ENCODE measurements at places on chromosomes 2 and 18.

DNA sequence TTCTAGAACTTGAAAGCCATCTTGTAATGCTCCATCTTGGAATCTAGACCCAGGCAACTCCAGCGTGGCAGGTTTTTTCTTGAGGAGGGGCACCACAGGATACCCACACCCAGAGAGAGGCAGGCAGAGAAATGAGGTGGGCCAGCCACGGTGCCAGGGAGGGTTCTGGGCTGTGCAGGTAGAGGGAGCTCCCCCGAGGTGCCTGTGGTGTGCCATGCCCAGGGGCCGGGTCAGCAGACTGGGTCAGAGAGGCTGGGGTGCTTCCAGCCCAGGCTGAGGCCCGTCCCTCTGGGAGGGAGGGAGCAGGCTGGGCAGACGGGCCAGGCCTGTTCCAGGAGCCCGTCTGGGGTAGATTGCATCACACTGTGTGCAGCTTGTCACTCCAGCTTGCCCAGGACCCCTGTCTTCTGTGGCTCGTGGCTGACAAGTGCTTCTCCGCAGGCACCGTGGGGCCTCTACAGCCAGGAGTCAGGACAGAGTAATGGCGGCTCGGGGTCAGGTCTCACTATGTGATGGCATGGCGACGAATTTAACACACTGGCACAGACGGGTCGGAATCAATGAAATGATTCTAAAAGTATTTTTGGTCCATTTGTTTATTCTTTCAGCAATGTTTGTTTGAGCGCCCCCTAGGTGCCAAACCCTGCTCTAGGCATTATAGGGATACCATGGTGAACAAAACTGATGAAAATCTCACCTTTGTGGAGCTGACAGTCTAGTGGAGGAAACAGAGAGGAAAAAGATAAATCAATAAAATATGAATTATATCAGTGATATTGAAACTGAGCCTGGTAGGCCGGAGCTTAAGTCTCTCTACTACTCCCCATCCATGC is 144.0 kb downstream of the ACOXL start:
- DNase-seq, result no peak

DNA sequence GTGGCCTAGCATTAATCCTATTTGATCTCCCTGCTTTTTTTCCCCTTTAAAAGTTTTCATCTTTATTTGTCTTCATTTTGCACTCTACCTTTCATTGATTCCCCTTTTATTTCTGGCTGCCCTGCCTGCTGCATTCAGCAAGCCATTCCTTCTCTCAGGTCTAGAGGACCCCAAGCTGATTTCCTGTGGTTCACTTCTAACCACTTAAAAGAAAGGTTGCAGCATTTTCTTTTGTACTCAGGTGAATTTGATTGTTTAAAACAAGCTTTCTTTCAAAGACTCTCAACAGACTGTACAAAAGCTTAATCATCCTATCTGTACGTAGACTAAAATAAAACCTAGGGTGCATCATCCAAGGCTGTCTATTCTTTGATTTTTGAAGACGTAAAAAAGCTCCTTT is 160.3 kb downstream of the CSRNP3 start:
- DNase-seq, result no peak

DNA sequence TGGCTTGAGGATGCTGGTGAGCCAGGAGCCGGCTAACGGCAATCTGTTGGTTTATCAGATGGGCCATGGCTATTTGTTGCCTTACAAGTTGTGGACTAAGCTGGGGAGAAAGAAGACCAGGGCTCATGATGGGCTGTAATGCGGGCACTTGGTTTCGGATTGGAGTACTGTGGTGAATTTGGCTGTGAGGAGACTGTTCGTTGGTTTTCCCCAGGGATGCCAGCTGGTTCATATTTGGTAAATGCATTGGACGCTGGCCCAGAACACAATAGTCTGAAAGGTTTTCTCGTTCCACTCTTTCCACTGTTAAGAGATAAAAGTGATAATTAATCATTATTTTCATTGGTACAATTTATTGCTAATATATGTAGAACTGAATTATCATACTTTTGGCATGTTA is 108.9 kb downstream of the SATB2 start:
- DNase-seq, result no peak

DNA sequence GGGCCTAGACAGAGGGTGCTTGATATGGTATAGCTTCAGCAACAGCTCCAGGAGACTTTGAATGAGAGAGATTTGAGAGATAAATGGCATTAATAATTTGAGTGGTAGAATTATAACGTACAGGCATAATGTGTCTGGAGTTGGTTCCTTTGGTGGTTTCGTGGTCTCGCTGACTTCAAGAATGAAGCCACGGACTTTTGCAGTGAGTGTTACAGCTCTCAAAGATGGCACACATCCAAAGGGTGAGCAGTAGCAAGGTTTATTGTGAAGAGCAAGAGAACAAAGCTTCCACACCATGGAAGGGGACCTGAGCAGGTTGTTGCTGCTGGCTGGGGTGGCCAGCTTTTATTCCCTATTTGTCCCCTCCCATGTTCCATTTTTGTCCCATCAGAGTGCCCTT is 23.1 kb downstream of the PDCD1 start:
- no peak for DNase-seq

GRCh38 chr2:128775914-128776285 is 457.2 kb upstream of the HS6ST1 start:
- DNase-seq, result no peak

DNA sequence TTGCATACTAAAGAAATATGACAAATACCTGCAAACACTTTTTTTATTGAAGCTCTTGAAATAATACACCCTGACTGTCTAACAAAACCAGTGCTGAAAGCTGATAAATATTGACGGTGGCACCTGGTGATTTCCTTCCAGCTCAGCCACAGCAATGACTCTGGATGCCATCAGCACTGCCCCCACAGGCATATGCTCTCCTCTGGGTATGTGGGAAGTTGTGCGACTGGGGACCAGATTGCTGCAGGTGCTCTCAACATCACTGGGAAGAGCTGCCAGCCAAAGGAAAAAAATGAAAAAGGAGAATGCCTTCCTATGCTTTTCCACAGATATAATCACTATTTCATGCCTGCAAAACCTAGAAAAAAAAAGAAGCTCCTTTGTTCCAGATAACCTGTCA is 141.5 kb downstream of the PIGN start:
- DNase-seq, result no peak

DNA sequence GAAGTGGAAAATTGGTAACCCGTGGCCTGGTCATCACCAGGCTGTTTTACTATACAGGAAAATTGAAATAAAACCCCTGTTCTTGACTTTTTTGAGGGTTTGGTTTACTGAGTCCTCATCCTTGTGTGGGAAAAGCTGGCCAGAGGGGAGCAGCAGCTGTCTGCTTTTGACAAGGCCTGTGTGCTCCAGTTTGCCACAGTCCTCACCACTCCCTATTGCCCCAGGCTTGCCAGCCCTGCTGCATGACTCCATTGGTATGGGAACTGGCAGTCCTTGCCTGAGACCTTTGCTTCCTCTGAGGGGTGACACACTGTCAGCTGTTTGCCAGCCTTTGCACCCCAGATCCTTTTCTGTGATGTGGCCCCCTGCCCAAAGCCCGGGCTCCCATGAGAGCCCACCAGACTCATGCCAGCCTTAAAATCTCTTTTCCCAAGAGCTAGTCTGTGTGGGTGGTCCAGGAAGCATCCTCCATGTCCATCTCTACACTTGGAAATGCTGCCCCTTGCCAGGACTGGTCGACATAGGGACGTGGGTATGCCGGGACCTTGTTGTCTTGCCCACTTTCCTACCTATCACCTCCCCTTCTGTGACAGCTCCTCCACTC is 39.0 kb downstream of the GLI2 start:
- DNase-seq, result no peak

DNA sequence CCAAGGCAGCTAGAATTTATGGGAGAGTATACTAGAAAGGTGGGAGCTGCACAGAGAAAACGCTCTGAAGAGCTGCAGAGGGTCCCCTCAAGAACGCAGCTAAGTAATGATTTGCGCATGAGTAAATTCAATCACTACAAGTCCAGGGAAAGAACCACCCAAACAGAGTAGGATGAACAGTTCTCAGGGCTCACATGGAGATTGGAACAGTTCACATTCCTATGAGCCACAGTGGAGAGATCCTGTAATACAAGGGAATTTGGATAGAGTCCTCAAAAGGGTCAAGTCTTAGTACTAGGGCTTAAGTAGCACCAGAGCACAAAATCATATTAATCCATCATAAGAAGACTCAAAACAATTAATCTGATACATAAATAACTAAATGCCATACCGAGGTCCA is 12.7 kb downstream of the OLA1 start:
- no peak for DNase-seq

DNA sequence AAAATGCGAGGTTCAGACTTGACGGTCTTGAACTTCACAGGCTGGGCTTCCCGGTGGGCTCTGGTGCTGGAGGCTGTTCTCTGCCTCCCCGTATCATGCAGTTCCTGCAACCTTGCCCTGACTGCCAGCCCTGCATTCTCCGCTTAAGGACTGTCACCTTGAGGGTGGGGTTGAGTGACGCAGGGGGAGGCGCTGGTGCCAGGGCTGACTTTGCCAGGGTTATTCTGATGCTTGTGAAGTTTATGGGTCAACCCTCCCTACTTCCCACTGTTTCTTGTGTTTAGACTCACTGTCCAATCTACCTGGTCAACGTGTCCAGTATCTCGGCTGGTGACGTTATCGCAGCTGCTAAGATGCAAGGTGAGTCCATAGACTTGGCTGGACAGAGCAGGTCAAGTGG is 37.5 kb upstream of the MAPRE3 start:
- DNase-seq, result no peak

DNA sequence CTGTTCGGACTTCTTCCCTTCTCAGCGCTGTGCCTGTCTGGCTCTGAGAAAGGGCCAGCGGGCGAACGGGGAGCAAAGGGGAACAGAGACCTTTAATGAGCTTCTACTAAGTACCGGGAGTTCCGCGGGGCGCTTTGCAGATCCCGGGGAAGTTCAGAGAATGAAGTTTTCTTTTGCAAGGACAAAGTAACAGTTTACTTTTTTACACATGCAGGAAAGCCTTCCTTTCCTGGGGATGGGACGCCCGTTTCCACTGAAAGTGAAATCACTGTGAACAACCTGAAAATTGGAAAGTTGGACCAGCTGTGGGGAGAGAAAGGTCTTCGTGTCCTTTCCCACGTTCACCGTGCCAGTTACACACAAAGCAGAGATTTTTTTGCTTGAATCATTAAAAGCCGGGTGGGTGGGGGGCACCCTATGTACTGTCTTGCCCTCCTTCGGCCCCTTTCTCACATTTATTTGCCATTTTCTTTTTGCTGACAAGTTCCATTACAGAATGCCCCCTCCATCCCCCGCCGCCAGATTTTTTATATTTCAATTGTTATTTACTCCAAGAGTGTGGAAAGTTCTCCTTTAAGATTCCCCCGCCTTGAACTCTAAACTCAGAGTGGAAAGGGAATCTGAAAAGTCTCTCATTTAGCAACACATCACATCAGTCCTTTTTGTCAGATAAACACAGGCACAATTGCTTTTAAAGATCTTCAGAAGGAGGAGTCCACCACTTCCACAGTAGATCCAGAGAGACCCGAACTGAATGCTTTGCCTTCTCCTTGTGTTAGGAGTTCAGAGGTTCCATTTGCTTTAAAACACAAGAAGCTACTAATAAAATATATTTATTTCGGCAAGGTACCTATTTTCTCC is 1.1 kb upstream of the FN1 start:
- no peak for DNase-seq

DNA sequence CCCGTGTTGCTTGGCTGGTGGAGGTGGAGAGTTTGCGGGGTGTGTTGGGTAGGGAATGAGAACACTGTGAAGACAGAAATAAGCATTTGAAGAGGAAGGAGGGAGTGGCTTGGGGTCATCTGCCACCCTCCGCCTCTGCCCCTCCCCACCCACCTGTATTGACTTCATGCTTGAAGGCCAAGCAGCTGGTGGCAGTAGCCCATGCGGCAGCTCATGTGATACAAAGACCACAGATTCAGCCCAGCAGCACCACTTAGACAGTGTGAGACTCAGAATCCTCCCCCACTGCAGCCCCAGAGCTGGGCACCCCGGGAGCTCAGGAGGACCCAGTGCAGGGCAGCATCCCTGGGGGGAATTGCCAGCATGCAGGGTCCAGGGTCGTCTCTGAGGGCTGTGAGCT is 15.4 kb downstream of the NPPC start:
- DNase-seq, result no peak

DNA sequence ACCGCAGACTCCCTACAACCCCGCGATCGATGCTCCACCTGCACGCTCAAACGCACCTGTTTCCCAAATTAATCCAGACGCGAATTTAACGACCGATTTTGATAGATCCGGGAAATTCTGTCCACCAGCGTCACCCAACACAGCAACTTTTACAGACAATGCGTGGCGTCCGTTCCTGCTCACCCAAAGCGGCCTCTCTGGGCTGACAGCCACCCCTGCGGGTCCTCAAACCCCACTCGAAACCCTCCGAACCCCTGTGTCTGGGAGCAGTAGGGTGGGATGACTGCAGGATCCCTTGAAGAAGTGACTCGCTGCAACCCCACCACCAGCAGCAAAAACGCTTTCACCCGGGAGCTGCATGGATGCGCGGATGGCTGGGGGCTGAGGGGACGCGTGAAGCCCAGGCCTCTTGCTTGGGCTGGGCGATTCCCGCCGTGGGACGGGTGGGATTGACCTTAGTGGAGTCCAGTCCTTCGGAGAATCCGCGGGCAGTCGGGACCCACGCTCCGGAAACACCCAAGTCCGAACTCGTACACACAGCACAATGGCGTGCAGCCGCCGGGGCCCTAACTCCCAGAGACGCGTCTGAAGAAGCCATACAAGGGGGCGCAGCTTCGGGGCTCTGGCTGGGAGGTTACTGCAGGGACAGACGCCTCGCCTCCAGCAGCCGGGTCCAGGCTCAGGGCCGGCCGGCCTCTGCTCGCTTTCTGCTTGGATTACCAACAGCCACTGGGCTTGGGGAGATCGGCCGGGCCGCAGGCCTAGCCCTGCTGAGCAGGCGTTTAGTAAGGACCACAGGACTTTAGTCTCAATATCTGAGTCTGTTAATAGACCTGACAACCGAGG is 31.1 kb upstream of the ATP6V1B1 start:
- no peak for DNase-seq

DNA sequence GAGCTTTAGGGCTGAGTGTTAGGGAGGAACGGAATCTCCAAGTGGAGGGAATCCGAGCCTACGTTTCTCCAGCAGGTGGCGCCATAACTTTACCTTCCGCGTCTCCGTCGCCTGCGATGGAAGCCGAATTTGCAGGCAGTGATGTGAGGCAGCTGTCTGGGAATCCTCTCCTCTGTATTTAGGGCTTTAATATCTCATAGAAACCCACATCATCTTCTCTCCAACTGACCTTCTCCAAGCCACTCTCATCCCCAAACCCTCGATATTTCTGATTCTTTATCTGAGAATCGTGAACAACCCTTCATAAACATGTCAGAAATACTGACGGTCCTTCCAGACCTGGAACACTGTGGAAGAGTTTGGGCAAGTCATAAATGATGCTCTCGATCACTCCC is 27.5 kb downstream of the SIX2 start:
- DNase-seq, result peak; percentile 54

- no peak for DNase-seq
Observed at GRCh38 chr2:176612736-176613135, 343.5 kb downstream of the MTX2 start.

DNA sequence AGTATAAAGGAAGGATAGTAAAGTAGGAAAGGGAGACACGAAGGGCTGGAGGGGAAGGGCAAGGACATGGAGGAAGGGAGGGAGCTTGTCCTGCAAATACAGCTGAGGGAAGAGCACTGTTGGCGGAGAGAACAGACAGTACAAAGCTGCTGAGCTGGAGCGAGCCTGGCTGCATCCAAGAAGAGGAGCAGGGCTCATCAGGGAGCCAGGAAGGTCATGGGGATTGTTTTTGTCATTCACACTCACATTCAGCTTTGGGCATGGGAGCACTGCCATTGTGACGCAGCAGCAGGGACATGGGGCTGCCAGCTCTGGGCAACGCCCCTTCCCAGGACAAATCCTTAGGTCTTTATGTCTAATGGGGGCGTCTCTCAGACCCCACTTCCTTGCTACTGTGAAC is 125.1 kb downstream of the COPS8 start:
- no peak for DNase-seq
